ENCODE measurements at places on chromosomes 1 and 21.
A peak's percentile ranks its signal among the peaks of the same experiment; 100 is the strongest.

DNA sequence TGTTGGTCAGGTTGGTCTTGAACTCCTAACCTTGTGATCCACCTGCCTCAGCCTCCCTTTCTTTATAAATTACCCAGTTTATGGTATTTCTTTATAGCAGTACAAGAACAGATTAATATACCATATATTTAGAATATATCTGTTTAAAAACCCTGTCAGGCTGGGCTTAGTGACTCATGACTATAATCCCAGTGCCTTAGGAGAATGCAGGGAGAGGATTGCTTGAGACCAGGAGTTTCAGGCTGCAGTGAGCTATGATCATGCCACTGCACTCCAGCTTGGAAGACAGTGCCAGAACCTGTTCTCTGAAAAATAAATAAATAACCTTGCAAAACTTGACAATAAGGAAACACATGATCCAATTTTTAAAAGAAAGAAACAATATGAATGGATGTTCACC, 43.9 kb downstream of the ZNF684 start:
- no peak for DNase-seq

- no peak for DNase-seq
Observed at GRCh38 chr1:119323216-119323982, 45.2 kb upstream of the HAO2 start.

DNA sequence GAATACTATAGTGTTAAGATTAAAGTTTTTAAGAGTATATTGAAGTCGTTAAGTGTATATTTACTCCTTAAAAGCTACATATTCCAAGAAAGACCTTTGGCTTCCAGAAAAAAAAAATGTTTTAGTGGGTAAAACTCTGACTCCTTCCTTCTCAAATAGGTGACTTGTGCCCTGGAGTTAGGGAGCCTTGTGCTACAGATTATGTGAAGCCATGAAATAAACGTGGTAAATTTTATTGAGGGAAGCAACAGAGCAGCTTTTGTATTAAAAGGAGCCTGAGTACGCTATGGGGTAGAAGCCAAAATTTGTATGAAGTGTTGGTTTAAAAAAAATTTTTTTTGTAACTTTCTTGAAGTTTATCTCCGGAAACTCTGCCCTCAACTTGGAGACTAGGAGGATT, 994 bp downstream of the RO60 start:
- no peak for DNase-seq

DNA sequence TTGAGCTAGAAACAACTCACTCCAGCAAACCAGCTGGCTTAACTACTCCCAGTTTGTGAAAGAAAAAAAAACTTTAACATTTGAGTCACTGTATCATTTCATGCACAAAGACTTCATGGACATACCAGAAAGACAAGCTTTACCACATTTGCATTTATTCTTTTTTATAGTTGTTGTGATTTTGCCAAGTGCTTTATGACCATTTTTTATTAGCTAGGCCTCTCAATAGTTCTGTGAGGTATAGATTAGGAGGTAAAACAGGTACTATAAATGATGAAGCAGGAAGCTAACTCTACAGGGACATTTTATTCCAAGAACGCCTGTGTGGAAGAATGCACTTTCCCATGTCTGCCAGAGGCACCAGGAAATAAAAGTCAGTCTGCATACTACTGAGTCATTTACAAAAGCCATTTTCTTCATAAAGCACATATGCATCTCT, 8.2 kb upstream of the DENND1B start:
- peak; percentile 37 for DNase-seq

Data from BJ (cell line).